Stimulated activated CD8-positive, alpha-beta memory T cell treated with anti-CD3 and anti-CD28 coated beads, Interleukin-7, amount 100 ng/mL, for 1 hour (primary cell): ENCODE measurements at places on chromosomes 1 and 21.
A peak's percentile ranks its signal among the peaks of the same experiment; 100 is the strongest.

DNA sequence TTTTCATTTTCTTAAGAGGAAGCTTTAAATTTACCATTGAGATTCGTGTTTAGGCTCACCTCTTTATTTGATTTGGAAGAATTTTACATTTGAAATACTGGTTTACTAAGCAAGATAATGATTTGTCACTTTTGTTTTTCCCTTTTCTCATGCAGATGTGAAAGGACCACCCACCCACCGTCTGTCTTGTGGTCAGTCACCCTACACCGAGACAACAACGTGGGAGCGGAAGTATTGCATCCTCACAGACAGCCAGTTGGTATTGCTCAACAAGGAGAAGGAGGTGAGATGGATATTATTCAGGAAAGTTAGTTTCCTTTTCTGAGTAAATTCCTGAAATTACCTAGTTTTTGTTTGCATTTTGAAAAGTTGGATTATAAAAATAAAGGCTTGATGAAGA lies 189.5 kb downstream of the RASAL2 start:
- DNase-seq, result no peak

GRCh38 chr1:60271041-60271440 lies 197.5 kb upstream of the C1orf87 start:
- no peak for DNase-seq

DNA sequence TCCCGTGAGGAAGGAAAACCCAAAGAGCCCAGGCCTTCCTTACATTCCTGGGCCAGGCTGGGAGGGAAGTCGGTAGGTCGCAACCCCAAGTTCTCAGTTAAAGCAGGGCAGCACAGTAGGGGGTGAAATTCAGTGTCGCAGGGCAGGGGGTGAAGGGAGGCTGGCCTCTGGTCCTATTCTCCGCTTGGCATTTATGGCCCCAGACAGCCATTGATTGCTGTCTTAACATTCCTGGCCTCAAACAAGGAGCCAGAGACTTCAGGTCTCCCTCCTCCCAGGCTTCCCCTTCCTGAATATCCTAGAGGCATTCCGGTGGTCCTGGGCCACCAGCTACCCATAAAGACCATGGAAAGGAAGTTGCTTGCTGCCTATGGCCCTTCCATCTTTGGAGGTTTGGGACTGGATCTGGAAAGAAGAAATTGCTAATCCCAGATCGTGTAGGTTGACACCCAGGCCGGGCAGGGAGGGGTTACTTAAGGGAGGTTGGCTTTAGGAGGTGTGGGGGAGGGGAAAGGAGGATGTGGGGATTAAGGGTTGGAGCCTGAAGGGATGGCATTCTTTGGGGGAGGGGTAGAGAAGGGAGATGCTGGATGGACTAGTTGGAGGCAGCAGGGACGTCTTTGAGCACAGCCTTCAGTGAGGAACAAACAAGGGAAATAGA lies 1.7 kb downstream of the LIN28A start:
- no peak for DNase-seq

DNA sequence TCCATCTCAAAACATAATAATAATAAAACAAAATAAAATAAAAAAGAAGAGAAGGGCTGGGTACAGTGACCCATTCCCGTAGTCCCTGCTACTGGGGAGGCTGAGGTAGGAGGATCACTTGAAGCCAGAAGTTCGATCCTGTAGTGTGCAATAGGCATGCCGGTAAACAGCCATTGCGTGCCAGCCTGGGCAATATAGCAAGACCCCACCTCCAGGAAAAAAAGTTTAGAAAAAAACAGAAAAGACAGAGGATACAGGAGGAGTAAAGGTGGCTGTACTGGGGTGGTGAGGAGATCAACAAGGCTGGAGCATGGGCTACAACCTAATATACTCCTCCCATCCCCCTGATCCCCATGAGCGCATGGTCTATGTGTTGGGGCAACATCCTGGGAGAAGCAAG lies 30.8 kb downstream of the PTAFR start:
- no peak for DNase-seq

DNA sequence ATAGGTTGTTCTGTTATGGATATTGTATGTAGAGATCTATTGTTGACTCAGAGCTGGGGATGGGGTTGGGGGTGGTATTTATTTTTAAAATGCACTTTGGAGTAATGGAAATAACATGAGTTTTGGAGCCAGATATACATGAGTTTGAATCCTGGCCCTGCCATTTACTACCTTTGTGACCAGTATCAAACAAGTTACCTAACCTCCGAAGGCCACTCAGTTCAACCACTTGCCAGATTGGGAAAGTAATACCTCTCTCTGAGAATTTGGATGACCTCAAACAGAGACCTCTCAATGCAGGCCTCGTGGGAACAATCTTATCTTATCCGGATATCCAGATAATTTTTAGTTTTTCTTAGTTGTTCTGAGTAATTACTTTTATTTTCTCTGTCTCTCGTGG lies 181.0 kb downstream of the FGGY start:
- no peak for DNase-seq

GRCh38 chr1:101178341-101178687 lies 58.5 kb upstream of the S1PR1 start:
- DNase-seq, result no peak

DNA sequence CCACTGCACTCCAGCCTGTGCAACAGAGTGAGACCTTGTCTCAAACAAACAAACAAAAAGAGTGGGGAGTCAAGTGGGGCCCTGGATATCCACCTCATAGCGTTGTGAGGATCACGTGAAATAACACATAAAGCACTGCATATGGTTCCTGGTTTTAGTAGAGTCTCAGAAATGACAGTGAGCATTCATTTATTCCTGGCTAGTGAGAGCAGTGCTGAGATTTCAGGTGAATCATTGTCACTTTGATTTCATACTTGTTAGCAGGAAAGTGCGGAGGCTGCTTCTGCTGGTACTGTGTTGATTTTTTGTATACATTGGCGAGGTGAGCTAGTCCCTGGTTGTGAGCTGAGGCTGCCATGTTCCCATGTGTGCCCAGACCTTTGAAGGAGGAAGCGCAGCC lies 22.9 kb downstream of the ARHGEF10L start:
- DNase-seq, result no peak

DNA sequence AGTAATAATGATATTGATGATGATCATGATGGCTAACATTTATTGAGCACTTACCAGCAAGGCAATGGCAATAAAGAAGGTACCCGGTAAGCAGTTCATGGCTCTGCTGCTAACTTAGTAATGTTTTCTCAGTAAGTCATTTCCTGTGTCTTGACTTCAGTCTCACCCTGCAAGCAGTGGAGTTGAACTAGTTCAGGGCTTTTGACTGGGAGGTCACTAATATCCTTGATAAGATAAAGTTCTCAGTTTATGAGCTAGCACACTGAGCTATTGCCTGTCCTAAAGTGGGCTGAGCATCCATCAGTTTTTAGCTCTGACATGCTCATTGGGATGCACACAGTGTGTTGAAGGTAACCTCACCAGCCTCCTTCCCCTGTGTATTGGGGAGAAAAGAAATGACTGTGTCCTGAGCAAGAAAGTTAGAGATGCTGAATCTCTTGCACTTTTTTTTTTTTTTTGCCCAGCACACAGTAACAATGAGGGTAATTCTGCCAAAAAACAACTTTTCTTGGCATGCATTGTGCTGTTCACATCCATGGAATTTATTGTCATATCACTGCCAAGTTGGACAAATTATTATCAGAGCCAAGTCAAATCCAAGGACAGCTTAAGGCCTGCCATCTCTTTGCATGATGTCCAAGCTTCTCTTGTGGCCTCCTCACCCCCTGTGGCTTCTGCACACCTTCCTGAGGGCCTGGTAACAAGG lies 55.5 kb upstream of the GADD45A start:
- DNase-seq, result no peak

GRCh38 chr1:20233394-20233793 lies 47.1 kb upstream of the PLA2G2C start:
- no peak for DNase-seq

- no peak for DNase-seq
Measured at GRCh38 chr1:208866386-208866955, 622.3 kb upstream of the PLXNA2 start.

GRCh38 chr1:109790735-109791494 lies 27.2 kb upstream of the EPS8L3 start:
- peak; percentile 60 for DNase-seq

- no peak for DNase-seq
Measured at GRCh38 chr1:174971902-174972301, 27.8 kb upstream of the CACYBP start.

DNA sequence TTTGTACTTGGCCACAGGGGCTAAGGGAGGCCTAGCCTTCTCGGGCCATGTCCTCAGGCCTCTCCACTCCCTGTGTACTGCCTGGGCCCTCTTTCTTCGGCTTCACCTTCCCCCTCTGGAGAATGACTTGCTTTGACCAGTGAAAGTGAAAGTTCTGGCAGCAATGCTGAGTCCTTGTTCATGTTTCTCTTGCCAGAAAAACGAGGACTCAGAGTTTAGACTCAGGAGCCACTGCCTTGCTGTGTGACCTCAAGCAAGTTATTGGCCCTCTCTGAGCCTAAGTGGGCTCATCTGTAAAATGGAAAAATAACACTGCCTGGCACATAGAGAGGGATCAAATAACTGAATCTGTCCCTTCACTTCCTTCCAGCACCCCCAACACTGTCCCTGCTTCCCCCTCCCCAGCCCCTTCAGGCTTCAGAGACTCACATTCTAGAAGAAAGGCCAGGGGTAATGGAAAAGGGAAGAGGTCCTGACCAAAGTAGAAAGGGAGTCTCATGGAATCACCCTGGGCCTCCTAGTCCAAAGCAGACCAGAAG lies 1.5 kb downstream of the C1QA start:
- no peak for DNase-seq

DNA sequence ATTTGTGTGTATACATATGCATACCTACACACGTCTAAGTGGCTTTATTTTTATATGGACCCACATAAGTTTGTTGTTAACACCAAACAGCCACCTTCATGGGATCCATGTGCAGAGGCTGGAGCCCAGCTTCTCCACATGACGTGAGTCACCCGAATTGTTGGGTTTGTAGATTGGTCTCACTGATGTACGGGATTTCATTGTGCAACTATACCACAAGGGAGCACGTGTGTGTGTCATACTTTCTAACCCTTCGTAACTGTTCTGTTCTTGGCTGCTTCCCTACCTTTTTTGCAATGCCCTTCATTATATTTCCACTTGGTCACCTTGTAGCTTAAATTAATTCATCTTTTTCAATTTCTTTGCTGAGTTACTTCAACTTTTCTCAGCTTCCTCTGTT lies 21.0 kb downstream of the SPRTN start:
- no peak for DNase-seq

- no peak for DNase-seq
Measured at GRCh38 chr1:117605164-117605773, 579 bp upstream of the TENT5C start.

GRCh38 chr1:6420454-6421042 lies 829 bp upstream of the HES2 start:
- no peak for DNase-seq

DNA sequence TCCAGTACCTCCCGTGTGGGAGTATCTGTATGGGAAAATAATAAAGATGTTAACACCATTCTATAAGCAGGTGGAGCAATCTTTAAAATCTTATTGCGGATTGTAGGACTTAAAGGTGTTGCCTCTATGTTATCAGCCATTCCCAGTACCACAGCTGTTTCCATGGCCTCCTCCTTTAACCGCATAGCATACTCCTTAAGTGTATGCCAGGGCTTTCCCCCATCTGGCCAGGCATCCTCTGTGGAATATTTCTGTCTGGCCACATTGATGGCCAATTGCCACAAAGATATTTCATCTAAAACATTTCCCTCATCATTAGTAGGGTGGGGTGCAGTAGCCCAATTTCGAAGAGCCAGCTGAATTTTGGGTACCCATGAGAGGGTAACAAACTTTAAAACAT lies 7.3 kb upstream of the STUM start:
- no peak for DNase-seq

GRCh38 chr21:35106246-35106835 lies 57.2 kb upstream of the RUNX1 start:
- no peak for DNase-seq

DNA sequence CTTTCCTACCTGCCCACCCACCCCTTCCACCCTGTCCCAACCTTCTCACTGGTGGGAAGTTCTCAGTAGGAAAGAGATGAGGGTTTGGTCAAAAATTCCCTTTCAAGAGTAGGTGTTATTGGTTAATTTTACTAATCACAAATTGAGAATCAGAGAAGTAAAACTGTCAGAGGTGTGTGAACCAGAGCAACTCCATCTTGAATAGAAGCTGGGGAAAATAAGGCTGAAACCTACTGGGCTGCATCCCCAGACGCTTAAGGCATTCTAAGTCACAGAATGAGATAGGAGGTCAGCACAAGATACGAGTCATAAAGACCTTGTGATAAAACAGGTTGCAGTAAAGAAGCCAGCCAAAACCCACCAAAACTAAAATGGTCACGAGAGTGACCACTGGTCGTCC lies 11.5 kb downstream of the PLA2G2D start:
- DNase-seq, result no peak

- DNase-seq, result no peak
Measured at GRCh38 chr1:78101514-78101913, 55.7 kb downstream of the GIPC2 start.

- peak; percentile 27 for DNase-seq
Measured at GRCh38 chr1:78619803-78620579, at the start of gene IFI44L. Gene IFI44L (plus strand): TSS chr1:78620448. CDS start chr1:78627916, 7,468 bp downstream.

GRCh38 chr1:71269818-71270217 lies 189.0 kb upstream of the ZRANB2 start:
- DNase-seq, result no peak

GRCh38 chr1:10866321-10867093 lies 70.1 kb upstream of the CASZ1 start:
- DNase-seq, result no peak
